Cortex of kidney (tissue), 1 donor: ENCODE measurements at places on chromosomes 16 and 17.

DNA sequence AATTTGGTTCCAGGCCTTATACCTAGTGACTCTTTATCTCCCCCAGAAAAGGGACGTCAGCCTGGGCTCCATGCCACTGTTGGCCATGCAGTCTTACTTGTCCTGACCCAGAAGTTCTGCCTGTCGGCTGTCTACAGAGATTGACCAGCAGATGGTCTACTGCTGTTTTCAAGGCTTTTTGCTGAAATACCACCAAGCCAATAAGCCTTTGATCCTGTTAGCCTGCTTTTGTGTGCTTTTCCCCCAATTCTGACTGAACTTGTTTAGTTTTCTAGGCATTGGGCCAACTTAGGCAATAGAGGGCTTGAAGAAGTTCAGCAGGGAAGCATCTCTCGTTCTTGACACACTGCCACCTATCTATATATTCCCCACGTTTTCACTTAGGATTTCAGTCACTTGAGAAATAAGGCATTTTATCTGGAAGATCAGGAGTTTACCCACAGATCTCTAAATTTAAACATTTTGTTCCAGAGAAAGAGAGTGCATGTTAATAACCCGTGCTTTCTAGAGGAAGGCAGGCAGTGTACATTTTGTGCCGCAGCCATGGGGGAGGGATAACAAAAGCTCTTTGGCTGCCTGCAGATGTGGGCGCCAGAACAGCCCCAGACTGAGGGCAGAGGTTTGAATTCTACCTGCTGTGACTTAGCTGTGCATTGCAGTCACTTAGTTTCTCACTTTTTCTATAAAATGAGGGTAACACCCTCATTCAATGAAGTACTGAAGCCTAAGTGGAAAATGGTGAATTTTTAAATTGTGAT is 12.3 kb upstream of the CARMIL2 start:
- DNase-seq = no peak

- no peak for DNase-seq
Measured at GRCh38 chr16:60031740-60032139, 1297.6 kb upstream of the GOT2 start.

- no peak for DNase-seq
Measured at GRCh38 chr17:5527601-5528250, 41.4 kb downstream of the MIS12 start.

- no peak for DNase-seq
Measured at GRCh38 chr16:101586-101985, 23.6 kb downstream of the MPG start.

DNA sequence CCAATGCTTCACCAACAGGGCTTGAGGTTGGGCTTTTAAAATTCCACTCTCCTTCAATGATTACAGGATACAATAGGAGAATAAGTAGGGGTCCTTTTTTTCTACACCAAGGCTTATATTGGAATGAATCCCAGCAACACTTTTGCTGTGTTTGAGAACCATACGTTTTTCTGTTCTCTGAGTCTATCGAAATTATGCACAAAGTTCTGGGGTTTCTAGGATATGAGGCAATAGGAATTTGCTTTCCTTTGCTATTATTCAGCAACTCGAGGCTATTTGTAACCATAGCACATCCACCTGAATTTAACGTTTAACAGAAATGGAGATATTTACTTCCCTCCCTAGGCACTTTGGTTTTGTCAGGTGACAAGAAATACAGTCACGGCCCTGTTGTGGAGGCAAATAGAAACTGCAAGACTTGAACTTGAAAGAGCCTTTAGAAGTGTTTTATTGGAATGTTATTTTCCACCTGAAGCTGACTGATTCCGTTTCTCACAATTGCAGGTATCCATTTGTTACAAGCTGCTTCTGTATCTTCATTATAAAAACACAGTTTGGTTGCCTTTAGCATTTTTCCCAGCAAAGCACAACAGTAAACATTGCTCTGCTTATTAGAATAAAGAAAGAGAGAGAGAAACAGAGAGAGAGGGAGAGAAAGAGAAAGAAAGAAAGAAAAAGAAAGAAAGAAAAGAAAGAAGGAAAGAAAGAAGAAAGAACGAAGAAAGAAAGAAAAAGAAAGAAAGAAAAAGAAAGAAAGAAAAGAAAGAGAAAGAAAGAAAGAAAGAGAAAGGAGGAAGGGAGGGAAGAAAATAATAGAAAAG is 109.6 kb downstream of the HS3ST3A1 start:
- DNase-seq = no peak

- DNase-seq = no peak
Measured at GRCh38 chr17:75909051-75909811, 4.5 kb upstream of the MRPL38 start.
